ENCODE measurements at places on chromosomes 7 and 10.

- peak; percentile 68 for DNase-seq
These were observed 296.8 kb upstream of the CACNA2D1 start for GRCh38 chr7:82740246-82740848.

DNA sequence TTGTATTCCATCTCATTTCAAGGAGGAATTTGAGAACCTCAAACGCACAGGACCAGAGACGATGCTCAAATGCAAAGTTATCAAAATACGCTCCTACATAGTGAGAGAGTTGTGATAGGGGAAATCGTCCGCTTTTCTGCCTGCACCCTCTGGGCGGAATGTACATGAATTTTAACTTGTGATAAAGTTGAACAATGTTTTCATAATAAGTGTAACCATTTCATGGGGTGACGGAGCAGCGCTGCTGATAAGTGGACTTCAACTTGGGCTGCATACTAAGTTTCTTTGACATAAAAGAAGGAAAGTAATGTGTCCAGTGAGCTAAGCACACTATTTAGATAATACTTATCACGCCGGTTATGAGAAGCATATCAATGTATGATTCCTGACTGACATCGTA is 497.5 kb upstream of the MGMT start:
- no peak for DNase-seq

GRCh38 chr10:52348037-52348564 is 34.0 kb downstream of the DKK1 start:
- DNase-seq = no peak

DNA sequence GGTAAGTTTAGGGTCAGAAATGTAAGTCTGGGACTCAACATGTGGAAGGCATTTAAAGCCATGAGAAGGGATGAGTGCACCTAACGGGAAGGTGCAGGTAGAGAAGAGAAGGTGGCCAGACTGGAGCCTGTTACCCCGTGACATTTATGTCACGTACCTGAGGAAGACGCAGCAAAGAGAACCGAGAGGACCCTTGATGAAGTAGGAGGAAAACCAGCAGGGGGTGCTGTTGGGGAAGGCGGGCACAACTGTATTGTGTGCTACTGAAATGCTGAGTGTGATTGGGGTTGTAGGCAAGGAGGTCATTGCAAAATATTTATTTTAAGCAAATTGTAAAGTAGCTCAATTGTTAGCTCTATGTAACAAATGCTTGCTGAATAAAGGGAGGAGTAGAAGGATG is 338.2 kb upstream of the PRKCQ start:
- DNase-seq = no peak

- no peak for DNase-seq
These were observed 12.3 kb downstream of the ESYT2 start for GRCh38 chr7:158816995-158817394.

DNA sequence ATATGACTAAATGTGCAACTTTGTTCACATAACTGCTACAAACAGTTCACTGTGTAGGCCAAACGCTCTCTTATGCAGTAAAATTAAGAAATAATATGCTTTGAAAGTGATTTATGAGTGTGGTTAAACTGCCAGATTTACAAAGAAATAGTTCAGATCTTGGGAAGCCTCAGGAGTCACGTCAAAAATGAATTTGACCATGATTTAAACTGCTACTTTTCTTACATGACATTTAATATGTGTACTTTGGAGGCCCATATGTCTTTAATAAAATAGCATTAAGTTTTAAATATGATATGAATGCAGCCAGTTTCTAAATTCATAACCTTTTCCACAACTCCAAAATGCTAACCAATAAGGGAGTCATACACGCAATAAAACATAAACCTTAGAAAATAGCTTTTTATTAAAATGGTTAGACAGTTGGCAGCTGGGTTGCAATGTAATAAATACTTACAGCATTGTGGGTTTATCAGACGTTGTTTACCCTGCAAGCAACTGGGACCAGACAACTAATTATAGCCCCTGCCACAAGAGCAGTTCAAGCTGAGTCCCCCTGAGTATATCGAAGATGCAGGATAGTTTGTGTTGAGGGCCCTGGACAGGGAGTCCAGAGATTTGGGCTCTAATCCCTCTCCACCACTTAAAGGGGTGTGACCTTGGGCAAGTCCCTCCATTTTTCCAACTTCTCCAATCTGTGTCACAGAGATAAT is 640.4 kb downstream of the LRMDA start:
- peak; percentile 69 for DNase-seq
